Esophagus squamous epithelium (tissue), 5 donors: ENCODE measurements at places on chromosomes 3 and 15. TPM values are rescaled to one million over a fixed set of nuclear protein-coding genes. Genes with fewer than 3 reads are reported as not detected.

PLA2G4D gene
- 0.19 TPM for total RNA-seq

GRCh38 chr3:28188686-28189085 is 52.7 kb upstream of the CMC1 start:
- no peak for DNase-seq

- DNase-seq, result no peak
These were observed 971 bp downstream of the C3orf22 start for GRCh38 chr3:126557761-126558160.

GRCh38 chr3:162555761-162556160 is 1059.2 kb downstream of the OTOL1 start:
- no peak for DNase-seq

- DNase-seq, result no peak
These were observed 301.7 kb downstream of the TIGIT start for GRCh38 chr3:114595522-114596028.

DNA sequence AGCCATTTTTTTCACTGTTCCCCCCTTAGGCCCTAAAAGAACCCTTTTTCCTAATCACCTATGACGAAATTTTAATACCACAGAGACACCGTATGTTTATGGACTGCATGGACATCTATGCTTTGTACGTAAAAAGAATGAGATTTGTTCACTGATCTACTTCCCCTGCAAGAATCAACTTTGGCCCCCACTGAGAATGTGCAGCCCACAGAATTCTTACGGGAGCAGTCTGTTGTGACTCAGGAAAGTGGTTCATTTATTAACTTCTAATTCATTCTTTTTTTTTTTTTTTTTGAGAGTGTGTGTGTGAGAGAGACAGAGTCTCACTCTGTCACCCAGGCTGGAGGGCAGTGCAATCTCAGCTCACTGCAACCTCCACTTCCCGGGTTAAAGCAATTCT is 17.6 kb downstream of the EIF4E3 start:
- no peak for DNase-seq

DNA sequence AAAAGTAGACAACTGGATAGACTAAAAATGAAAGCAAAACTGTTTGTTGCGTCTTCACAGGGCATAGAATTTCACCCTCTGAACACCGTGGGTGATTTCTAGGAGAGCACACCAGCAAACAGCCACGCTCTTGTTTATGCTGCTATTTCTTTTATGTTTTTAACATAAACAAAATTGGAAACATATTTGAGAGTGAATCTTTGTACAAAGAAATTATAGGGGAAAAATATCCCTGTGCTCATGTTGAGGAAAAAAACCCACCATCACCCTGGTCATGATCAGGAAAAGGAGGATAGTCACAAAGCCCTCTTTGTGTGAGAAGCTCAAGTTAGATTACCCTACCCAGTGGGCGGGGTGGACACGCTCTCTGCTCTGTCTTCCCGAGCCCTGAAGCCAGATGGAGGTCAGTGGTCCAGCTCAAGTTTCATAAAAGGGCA is 313.3 kb downstream of the SATB1 start:
- DNase-seq, result no peak

DNA sequence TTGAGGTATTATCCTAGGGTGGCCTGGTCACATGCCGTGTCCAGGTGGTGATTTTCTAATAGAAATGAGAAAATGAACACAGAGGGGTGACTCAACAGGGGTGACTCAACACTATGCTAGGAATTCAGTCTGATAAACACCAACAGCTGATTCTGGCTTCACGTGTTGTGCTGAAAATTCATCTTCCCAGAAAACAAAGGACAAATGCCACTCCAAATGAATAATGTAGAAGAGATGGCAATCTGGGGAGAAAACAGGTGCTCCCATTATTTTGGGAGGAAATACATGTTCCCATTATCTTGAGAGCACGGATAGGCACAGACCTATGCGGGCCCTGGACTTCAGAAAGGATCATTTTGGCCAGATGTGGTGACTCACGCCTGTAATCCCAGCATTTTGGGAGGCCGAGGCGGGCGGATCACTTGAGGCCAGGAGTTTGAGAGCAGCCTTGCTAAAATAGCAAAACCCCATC is 101.2 kb upstream of the MEX3B start:
- DNase-seq, result no peak

GRCh38 chr3:57556459-57557084 is 498 bp downstream of the PDE12 start:
- no peak for DNase-seq
